ENCODE measurements at places on chromosomes 3 and 15.

GRCh38 chr3:187858041-187858440 is 112.8 kb upstream of the BCL6 start:
- no peak for DNase-seq

DNA sequence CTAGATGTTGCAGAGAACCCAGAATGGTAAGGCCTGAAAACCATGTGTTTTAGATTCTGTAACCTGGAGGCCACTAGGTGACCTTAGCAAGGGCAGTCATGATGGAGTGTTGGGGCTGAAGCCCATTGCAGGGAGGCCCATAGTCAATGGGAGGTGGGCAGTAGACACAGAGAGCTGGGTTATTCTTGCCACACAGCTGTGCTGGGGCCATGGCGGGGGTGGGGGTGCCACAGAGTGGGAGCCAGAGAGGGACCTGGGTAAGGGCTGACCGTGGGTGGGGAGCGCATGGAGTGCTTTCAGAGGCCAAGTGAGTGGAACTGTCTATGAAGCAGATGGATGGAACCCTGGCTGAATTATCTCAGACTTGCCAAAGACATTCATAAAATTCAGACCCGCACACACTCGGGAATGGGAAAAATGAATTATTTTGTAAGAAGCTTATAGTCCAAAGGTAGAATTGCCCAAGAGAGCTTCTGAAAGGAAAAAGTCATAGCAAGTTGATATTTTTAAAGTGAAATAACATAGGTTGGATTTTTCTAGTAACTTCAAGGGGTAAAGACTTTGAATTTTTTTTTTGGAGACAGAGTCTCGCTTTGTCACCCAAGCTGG is 53.9 kb downstream of the SMAD3 start:
- no peak for DNase-seq

- DNase-seq = no peak
Measured at GRCh38 chr3:112813723-112814171, 32.9 kb downstream of the CD200R1L start.

- DNase-seq = no peak
Measured at GRCh38 chr3:126888186-126888760, 94.6 kb upstream of the PLXNA1 start.

GRCh38 chr15:79035111-79035601 is 55.4 kb downstream of the RASGRF1 start:
- DNase-seq = no peak

- DNase-seq = no peak
Measured at GRCh38 chr15:62545467-62546227, 380.6 kb upstream of the C2CD4B start.

GRCh38 chr3:146881356-146881755 is 276.2 kb upstream of the PLSCR5 start:
- no peak for DNase-seq

GRCh38 chr3:56094170-56094569 is 374.1 kb downstream of the ERC2 start:
- DNase-seq = no peak

GRCh38 chr3:184176377-184177330 is 2.0 kb downstream of the AP2M1 start:
- DNase-seq = no peak

DNA sequence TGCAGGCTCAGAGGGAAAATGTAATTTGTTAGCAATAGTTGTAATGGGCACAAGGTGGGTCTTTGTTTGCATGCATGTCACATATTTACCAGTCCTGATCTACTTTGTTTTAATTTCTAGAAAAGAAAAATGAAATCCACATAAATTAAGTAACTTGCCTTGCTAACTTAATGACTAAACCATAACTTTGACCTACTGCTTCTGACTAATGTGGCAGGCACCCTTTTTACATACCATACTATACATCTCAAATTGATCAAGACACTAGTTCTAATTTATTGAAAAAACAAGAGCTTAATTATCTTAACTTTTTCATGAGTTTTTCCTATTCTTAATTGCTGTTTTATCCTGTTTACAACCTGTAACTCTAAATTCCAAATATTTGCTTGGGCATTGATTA is 93.2 kb downstream of the ATP11B start:
- no peak for DNase-seq

- no peak for DNase-seq
Measured at GRCh38 chr3:64915778-64916177, 228.0 kb upstream of the ADAMTS9 start.

- no peak for DNase-seq
Measured at GRCh38 chr3:54045061-54045815, 77.1 kb upstream of the CACNA2D3 start.

DNA sequence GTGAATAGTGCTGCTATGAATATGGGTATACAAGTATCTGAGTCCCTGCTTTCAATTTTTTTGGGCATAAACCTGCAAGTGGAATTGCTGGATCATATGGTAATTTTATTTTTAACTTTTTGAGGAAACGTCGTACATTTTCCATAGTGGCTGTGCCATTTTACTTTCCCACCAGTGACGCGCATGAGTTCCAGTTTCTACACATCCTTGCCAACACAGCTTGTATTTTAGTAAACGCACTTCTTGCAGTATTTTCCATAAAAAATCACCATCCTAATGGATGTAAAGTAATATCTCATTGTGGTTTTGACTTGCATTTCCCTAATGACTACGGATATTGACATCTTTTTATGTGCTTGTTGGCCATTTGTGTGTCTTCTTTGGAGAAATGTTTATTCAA is 105.0 kb downstream of the NFKBIZ start:
- DNase-seq = no peak

- DNase-seq = no peak
Measured at GRCh38 chr3:121165397-121165837, 257.4 kb downstream of the STXBP5L start.

- no peak for DNase-seq
Measured at GRCh38 chr3:46614431-46614830, 2.1 kb downstream of the FAM240A start.

DNA sequence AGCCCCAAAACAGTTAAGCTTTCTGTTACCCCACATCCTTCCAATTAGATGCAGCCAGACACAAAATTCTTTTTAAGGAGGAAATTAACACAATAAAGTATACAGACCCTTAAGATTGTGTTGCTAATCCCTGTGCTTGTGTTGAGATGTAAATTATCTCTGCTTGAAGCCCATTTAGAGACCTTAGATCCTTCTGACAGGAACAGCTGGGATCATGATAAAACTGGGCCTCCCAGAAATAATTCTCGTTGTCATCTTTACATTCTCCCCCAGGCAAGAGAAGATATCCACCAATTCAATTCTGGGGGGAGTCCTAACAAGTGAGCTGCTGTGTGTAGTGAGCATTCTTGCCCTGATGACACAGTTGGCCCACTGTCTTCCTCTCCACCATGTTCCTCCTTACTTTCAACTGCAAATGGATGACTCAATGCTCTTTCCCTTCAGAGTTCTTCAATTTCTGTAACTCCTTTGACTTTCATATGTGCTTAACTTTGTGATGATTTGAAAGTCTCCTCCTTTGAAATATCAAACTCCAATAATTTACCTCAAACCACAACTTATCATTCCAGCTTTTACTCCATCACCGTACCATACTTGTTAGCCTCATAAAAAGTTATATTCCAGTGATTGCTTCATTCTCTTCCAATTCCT is 186.6 kb downstream of the RAP2B start:
- DNase-seq = no peak

GRCh38 chr3:119338754-119339153 is 44.6 kb downstream of the ARHGAP31 start:
- no peak for DNase-seq

GRCh38 chr3:13364602-13365271 is 55.4 kb downstream of the NUP210 start:
- DNase-seq = no peak

- DNase-seq = no peak
Measured at GRCh38 chr15:56568466-56569167, 103.7 kb upstream of the MNS1 start.

GRCh38 chr3:111870620-111871019 is 11.6 kb downstream of the PHLDB2 start:
- no peak for DNase-seq

DNA sequence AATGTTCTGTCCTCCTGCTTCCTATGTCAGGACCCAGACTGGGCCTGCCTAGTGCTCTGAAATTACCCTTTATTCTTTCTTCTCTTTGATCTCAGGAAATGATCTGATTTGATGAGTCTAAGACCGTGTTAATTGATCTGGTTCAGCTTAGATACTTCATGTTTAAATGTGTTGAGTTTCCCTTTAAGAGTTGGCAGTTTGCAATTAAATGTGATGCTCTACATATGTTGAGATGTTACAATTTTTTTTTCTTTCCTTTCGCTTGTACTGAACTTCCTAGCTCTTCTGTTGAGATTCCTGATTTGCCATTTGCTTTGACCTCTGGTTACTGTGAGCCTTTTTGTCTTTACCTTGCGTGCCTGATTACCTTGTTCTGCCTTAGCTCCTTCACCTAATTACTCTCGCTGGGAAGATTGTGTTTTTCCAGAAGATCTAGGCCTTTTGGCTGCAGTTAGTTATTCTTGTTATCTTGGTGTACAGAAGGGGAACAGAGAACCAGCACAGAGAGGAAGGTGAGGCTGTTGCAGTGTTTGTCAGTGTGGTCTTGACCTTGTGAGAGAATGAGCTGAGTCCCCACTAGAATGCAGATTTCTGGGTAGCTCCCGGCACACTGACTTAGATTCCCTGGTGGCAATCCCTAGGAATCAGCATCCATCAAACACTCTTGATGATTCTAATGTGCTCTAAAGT is 203.6 kb downstream of the EDEM1 start:
- no peak for DNase-seq

GRCh38 chr15:98666841-98667240 is 18.5 kb downstream of the IGF1R start:
- DNase-seq = no peak

- no peak for DNase-seq
Measured at GRCh38 chr3:167450675-167451074, 23.2 kb downstream of the SERPINI2 start.

DNA sequence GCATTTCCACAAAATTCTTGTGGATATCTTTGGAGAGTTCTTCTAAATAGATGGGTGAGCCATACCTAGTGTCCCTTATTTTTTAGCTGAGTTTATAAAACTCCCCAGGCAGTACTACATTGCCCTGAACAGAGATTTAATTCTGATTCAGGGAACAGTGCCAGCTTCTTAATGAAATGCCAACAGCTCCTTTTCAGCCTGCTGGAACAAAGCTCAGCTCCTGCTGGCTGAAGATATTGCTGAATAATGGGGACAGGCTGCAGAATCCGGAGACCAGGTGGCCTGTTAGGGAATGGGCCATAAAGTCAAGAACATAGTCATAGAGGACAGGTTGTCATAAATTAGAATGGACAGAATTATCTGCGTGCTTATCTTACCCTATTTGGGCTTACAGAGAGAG is 8.9 kb downstream of the HGD start:
- no peak for DNase-seq

DNA sequence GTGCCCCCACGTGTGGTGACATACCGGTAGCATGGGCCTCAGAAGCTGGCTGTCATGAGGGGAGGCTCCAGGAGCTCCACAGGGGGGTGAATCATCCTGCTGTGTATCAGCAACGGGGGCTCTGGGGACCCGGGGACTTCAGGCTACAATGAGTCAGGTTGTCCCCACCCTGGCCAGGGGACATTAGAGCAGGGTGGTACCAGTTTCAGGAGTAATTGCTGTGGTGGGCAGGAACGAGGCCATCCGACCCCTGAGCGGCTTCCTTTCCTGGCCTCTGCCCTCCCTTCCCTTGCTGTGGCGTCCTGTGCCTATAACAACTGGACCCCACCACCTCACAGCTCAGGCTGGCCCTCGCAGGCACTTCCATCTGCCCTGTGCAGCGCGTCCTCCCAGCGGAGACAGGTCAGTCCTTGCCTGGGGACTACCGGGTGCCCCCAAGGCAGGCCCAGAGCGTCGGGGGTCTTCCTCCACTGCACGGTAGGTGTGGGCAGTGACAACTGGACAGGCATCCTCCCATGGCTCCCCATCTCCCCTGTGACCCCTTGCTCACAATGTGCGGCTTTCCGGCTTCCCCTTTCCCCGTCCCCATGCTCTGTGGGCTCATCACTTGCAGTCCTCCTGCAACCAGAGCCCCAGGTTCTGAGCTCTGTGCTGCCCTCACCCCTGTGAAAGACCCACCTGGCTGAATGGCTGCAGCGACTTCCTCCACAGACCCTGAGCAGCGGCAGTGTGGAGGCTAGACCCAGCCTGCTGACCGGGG is 57.0 kb downstream of the KLF15 start:
- DNase-seq = no peak

- no peak for DNase-seq
Measured at GRCh38 chr3:143565951-143566350, 282.3 kb downstream of the SLC9A9 start.

Measured in nucleus accumbens (tissue), 56 donors.